ENCODE measurements at places on chromosomes 13 and 19.

- DNase-seq: no peak
These were observed 292.8 kb downstream of the DCLK1 start for GRCh38 chr13:35838356-35838755.

DNA sequence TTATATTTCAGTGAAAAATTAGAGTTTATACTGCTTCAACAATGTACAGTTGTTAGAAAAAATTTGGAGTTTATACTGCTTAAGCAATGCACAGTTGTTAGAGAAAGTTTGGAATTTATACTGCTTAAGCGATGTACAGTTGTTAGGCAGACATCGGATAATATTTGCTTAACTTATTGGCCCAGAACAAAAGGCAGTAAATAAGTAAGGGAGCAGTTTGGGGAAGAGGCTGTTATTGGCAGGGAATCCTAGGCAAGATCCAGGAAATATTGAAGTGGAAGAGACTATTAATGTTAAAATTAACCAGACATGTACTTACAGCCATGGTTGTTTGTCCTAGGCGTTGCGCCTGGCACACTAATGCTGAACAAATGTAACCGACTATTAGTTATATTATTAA lies 166.9 kb downstream of the GPC5 start:
- no peak for DNase-seq

DNA sequence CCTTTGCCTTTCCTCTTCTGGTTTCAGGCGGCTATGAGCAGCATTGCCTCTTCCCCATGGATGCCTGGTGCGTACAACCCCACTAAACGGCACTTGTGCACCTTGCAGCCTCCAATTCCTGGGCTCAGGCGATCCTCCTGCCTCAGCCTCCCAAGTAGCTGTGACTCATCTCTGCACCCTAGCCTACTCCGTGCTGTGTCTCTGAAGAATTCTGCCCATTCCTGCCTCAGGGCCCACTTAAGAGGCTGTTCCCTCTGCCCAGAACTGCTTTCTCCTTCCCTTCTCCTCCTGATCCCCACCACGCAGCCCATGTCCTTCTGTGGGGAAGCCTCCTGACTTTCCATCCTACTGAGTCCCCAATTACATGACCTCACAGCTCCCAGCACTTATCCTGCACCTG lies 142.2 kb upstream of the ZNF507 start:
- no peak for DNase-seq

GRCh38 chr19:39182174-39182505 lies 14.6 kb upstream of the NCCRP1 start:
- no peak for DNase-seq

GRCh38 chr19:14943601-14944000 lies 2.3 kb downstream of the OR7C2 start:
- DNase-seq: no peak

DNA sequence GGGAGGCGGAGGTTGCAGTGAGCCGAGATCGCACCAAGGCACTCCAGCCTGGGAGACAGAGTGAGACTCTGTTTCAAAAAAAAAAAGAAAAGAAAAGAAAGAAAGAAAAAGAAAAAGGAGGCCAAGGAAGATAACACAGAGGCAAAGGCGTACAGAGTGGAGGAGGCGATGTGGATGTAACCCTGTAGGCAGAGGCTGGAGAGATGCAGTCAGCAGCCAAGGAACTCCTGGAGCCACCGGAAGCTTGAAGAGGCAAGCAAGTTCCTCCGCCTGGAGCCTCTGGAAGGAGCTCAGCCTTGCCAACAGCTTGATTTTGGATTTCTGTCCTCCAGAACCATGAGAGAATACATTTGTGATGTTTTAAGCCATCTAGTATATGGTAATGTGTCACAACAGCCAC lies 6.7 kb upstream of the CCDC8 start:
- no peak for DNase-seq

DNA sequence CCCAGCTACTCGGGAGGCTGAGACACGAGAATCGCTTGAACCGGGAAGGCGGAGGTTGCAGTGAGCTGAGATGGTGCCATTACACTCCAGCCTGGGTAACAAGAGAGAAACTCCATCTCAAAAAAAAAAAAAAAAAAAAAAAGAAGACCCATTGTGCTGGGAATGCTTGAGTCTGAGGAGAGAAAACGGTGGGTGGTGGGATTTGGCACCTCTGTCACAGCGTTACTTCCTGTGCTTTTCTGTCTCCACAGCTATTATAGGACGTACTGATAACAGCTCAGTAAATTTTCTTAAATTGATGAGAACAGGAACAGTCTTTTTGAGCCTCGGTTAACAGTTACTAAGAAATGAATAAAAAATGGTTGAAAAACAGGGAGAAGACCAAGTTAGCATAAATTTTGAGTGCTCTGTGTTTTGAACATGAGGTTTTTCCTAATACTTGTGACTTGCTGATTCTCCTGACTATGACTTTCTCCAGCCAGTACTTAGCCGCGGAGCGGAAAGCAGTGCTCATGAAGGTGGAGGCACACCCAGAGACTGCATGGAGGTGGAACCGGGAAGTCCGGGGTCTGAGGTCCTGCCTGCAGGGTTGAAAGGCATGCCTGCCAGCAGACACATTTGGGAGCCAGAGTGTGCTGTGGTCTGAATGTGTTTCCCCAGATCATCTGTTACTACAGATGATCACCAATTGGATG lies 55.3 kb upstream of the TEX29 start:
- no peak for DNase-seq

DNA sequence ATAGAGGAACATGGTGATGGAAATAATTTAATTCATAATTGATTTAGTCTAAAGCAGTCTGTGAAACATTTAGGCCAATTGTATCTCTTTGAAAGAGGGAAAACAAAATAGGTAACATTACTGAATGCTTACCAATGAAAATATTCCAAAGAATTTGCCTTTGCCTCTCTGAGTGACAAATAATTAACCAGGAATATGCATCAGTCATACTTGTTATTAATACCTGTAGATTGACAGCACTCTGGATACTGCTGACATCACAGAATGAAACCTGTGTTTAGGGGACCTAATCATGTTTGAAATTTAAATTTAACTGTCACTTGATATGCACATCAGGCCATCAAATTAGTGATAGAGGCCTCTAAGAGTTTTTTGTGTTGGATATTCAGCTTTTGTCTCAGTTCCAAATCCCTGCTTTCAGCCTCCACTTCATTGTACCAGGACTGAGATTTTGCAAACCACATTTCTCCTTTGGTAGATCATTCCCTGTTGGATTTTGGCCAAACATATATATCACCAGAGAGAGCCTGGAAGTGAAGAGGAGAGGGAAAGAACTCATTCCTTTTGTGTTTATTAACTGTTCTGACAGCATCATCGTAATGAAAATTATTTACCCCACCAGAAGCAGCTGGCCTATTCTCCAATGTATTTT lies 64.8 kb upstream of the KLHL1 start:
- DNase-seq: no peak

DNA sequence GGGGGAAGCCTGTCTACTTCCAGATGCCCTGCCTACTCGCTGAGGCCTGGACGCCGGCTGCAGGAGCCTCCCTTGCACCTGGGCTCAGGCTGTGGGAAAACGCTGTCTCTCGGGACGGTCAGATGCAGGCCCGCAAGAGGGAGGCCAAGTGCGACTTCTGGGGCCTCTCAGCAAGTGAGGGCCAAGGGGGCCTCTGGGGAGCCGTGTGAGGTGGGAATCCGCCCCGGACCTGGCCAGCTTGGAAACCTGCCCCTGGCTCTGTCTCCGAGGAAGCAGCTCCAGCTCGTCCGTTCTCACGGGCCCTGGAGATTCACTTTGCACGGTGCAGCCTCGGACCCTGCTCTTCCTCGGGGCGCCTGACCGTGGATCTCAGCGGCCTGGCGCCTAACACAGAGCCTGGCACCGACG lies 11.4 kb upstream of the CRTC1 start:
- no peak for DNase-seq

GRCh38 chr13:42027286-42027685 lies 21.2 kb upstream of the DGKH start:
- DNase-seq: no peak

DNA sequence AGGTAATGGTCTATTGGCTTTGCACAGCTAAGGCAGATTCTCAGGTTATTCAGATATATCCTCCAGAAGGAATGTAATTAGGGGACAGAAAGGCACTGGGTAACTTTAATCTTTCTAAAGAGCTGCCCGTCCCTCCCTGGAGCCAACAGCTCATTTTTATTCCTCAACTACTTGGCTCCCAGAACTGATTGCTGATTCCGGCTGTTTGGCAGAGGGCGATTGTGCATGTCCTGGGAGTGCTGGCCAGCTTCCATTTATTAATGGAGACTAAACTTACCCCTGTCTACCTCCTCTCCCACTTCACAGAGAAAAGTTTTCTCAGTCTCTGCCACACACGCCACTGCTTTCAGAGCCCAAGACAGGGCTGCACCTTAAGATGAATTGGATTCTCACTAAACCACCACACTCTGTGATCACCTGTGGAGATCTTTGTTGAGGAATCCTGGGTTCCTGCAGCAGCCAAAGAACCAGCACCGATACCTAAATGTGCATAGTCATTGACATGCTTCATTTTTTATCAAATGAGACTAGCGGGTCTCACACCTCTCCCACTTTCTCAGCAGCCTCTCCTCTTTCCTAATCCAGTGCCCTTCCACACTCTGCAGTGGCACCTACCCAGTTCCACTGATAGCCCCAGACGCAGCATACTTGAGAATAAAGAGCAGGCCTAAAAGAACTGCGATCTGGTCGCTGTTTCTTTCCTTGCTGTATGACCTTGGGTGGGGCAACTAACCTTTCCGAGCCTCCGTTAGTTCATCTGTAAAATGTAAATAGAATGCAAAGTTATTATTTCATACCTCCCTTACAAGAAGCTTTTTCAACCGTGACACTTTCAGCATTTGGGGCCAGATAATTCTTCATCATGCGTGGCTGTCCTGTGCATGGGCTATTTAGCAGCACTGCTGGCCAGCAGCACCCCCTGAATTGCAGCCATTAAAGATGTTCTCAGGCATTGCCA lies 648.7 kb downstream of the UQCRFS1 start:
- no peak for DNase-seq

- no peak for DNase-seq
These were observed 178.3 kb downstream of the EFNB2 start for GRCh38 chr13:106357198-106357597.

- DNase-seq: no peak
These were observed 18.8 kb upstream of the GTF3A start for GRCh38 chr13:27405546-27406134.

DNA sequence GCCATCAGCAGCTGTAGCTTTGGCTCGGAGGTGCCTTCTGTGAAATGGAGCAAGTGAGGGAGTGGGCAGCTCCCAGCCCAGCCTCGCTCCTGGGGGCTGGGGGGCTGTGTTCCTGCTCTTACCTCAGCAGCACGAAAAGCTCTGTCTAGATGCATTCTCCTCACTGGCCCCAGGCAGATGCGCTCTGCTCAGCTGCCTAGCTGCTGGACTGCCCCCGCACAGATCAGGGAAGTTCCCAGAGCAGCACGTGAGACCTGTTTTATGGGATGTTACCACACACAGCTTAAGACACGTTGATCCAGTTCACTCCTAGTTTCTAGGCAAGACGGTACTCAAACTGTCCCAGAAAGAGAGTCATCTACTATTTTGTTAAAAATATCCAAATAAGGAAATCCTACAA lies 13.6 kb downstream of the LCP1 start:
- DNase-seq: no peak

GRCh38 chr13:102620516-102620915 lies 23.7 kb downstream of the TPP2 start:
- DNase-seq: no peak

GRCh38 chr19:6916952-6917351 lies 29.6 kb downstream of the ADGRE1 start:
- no peak for DNase-seq

- DNase-seq: no peak
These were observed 97.5 kb downstream of the RGCC start for GRCh38 chr13:41554626-41555386.

- DNase-seq: peak; percentile 82
These were observed 3.0 kb downstream of the IRF2BP1 start for GRCh38 chr19:45882652-45883585.

GRCh38 chr19:8333767-8334457 lies 9.2 kb downstream of the KANK3 start:
- DNase-seq: no peak

- DNase-seq: no peak
These were observed 261.4 kb upstream of the RXFP2 start for GRCh38 chr13:31477961-31478360.

DNA sequence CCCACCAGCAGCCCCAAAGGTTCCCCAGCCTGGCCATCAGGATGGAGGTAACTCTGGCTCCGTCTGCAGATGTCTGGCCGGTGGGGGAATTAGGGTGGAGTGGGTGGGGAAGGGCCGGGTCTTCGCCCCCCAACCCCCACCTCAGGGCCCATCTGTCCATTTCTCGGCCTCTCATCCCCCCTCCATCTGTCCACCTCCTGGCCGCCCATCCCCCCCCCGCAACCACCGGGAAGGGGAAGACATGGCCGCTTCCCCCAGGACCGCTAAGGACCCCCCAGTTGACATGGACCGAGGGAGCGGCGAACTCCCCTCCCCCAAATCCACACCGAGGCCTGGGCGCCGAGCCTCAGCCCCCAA lies 793 bp downstream of the LRFN1 start:
- no peak for DNase-seq

GRCh38 chr13:51590231-51590970 lies 6.1 kb downstream of the WDFY2 start:
- DNase-seq: no peak

DNA sequence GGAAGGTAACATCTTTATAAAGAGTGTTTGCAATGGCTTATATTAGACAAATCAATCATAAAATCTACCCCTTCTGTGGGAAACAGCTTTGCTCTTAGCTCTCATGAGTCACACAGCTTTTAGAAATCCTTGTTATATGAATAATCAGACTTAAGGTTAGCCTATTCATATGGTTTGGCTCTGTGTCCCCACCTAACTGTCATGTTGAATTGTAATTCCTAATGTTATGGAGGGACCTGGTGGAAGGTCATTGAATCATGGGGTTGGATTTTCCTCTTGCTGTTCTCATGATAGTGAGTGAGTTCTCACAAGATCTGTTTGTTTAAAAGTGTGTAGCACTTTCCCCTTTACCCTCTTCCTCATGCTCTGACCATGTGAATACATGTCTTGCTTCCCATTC lies 704.2 kb upstream of the KLHL1 start:
- DNase-seq: no peak

DNA sequence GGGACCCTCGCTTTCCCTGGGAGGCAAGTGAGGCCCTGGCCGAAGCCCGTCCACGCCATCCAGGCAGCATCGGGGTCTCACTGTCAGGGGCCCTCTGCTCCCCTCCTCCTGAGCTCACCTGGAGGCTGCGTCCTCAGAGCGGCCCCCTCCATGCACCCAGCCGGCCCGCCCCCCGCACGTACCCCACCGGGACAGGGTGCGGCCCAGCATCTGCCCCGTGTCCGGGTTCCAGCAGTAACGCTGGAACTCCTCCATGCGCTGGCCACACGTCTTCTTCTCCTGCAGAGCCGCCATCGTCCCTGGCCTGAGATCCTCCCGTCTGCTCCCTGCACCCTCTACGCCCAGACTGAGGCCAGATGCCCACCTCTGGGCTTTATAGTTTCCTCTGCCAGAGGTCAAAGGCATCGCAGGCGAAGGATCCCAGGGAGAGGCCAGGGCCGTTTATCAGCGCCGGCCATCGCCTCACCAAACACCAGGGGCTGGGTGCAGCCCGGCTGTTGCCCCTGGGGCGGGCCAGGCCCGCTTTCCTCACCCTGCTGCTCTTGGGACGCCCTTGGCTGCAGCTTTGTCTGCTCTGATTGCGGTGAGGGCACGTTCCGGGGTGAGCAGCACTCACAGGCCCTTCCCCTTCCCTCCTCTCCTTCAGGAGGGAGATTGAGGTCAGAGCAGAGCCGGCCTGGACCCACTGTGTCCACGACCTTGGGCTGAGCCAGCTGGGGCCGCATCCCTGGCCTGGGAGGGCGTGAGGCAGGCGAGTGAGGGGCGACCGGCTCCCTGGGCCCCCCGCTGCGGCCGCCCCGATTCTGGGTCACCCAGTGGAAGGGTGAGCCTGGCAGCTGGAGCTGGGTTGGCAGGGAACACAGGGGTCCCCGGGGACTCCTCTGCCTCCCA lies at the start of gene ATP4B:
ATP4B (minus strand) TSS at position 348 of the 891 bp plus-strand sequence; CDS start at position 294, 54 bp downstream.
- DNase-seq: no peak
